ENCODE measurements at places on chromosomes 13 and 19.
A peak's percentile ranks its signal among the peaks of the same experiment; 100 is the strongest.

DNA sequence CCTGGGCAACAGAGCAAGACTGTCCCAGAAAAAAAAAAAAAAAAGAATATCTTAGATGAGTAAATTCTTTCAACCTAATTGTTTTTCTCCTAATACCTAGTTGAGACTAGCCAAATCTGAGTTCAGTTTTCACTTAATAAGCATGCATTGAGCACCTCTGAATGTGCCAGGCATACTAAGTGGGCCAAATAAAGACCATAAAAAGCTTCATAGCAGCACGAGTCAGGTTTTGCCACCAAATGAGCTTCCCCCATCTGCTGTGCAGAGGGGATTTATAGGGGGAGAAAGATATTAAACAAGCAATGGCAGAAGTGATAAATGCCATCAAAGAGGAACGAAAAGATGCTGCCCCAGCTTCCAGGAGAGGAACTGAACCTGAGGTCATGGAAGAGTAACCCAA lies 11.4 kb downstream of the THSD1 start:
- DNase-seq = no peak

GRCh38 chr19:32018014-32018413 lies 327.4 kb upstream of the ZNF507 start:
- no peak for DNase-seq

- DNase-seq = no peak
Observed at GRCh38 chr19:34243876-34244578, 10.3 kb upstream of the GARRE1 start.

- DNase-seq = no peak
Observed at GRCh38 chr13:45410466-45410865, 7.7 kb downstream of the SLC25A30 start.

GRCh38 chr19:33638167-33639034 lies 16.6 kb downstream of the CHST8 start:
- DNase-seq = no peak

- no peak for DNase-seq
Observed at GRCh38 chr19:1085676-1086442, 9.3 kb downstream of the POLR2E start.

DNA sequence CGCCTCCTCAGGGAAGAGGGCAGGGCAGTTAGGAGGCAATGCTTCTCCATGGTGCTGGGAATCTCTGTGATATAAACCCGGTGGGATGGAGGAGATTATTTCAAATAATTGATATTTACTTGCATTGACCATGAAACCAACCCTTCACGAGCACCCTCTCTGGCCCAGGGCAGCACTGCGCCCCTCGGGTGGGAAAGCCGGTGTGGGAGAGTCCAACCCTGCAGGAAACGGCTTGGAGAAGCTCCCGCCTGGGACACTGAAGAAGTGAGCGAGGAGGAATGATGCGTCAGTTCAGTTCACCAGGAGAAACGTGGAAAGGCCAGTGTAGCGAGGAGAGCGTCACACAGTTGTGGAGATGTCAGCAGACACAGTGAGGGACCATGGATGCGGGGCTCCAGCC lies 99.9 kb downstream of the COL4A2 start:
- DNase-seq = no peak

- no peak for DNase-seq
Observed at GRCh38 chr13:114229506-114229905, 5.2 kb upstream of the CDC16 start.

GRCh38 chr19:4910594-4911281 lies 1.4 kb downstream of the UHRF1 start:
- peak; percentile 23 for DNase-seq

DNA sequence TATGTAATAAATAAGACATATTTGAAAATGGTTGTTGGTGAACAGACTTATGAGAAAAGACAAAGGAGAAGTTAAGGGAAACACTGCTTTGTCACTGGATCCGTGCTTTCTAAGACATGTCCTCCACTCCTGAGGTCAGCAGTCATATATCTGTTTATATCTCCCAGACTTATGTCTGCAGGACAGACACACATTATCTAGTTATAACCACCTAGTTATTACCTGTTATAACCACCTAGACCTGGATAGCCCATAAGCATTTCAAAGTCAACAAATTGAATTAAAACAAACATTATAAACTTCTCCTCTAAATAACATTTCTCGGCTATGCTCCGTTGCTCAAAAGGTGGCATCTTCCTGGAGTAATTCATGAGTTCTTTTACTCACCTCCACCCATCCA lies 96.4 kb downstream of the SPRY2 start:
- DNase-seq = no peak

DNA sequence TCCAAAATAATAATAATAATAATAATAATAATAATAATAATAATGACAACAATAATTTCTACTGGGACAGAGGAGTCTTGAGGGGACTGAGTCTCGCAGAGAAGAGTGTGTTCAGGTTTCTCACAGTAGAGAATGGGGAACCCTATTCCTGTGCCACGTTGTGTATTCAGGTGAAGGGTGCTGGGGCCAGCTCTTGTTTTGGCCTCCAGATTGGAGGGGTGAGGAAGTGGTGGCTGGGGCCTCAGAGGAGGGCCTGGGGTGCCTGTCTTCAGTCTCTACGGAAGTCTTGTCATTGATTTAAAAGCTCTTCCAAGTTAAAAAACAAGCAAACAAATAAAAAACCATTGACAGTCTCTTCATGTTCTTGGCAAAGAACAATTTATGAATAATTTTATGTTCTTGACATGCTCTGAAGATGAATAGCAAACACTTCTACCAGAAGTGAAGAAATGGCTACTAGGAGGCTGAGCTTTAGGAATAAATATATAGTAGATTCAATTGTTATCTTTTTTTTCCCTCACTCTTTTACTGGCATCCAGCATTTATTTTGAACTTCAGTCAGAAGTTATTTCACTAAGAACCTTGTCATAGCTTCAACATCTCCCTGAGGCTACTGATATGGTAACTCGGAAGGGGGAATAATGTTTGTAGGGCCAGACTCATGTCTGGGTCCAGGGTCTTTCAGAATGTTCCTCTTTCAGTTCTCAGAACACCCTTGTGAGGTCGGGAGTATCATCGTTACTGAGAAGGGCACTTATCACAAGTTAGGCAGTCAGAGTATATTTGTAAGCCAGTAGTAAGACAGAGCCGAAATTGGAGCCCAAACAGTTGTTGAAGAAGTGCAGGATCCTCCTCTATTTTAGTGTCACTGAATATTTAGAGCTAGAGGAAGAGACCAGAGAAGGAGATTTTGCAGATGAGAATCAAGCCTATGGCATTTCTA lies 13.1 kb downstream of the LRCH1 start:
- no peak for DNase-seq

DNA sequence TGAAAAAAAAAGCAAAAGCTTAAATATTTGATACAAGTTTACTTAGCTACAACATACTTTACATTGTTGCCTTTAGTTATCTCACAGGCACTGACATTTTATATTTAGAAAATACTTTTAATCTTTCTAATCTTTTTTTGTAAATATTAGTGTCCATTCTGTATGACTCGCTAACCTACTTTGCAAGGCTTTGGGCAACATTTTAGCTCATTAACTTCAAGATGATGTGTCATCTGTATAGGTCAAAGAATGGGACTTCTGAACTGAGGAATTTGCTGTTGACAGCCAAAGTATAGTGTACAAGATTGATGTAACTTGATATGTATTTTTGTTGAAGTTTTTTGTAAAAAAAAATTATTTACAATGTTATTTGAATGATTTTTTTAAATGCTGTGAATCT lies 2.7 kb upstream of the C1QTNF9 start:
- DNase-seq = no peak

GRCh38 chr13:46571909-46572595 lies 19.1 kb downstream of the LRCH1 start:
- DNase-seq = no peak

DNA sequence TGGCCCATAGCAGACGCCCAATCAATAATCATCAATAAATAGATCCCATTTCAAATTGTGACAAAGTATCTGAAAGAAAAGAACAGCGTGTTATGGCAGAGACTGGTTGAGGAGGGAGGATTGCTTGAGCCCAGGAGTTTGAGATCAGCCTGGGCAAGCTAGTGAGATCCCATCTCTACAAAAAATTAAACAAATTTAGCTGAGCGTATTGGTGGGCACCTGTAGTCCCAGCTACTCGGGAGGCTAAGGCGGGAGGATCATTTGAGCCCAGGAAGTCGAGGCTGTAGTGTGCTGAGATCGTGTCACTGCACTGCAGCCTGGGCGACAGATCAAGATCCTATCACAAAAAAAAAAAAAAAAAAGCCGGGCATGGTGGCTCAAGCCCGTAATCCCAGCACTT lies 6.4 kb upstream of the GNA11 start:
- DNase-seq = no peak

DNA sequence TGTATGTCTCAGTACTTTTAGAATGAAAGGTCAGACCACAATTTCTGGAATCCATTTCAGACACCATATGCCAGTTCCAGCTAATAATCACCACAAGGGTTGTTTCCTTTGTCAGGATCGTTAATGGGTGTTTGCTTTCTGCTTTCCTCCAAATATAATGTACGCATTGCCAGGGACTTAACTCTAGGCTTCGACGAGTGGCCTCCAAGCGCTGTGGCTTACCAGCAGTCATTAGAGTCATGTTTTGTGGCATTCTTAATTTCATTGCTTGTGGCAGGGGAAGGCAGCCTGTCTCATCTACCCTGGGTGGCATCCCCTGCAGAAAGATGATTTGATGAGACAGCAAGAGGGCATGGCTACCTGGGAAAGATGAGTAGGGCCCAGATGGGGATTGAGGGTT lies 22.5 kb downstream of the SAFB start:
- no peak for DNase-seq

- no peak for DNase-seq
Observed at GRCh38 chr13:98915981-98916380, 61.9 kb downstream of the DOCK9 start.

GRCh38 chr19:18780081-18780480 lies 11.0 kb downstream of the COMP start:
- DNase-seq = no peak

DNA sequence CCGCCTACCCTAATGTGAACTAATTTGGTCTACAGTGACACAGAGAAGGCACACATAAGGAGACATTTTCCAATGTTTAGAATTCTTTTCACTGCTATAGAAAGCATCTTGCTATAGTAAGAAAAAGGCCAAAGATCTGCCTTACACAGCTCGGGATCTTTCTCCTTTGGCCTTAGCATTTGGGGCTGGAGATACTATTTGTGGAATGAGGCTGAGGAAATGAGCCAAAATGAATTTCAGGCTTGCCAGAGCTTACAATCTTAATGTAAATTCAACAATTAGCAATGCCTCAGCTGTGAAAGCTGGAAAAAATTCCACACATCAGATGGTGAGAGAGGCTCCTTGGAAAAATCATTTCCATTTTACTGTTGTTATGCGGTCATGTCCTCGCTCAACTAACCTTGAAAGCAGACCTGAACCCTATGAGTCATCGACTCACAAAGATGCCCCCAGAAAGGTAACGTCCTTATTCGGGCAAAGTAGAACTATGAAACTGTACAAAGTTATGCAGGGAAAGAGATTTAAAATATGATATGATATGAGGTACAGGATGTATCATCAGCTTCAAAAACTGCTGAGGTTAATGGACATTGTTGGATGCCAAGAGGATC lies 324.5 kb upstream of the NBEA start:
- DNase-seq = no peak

DNA sequence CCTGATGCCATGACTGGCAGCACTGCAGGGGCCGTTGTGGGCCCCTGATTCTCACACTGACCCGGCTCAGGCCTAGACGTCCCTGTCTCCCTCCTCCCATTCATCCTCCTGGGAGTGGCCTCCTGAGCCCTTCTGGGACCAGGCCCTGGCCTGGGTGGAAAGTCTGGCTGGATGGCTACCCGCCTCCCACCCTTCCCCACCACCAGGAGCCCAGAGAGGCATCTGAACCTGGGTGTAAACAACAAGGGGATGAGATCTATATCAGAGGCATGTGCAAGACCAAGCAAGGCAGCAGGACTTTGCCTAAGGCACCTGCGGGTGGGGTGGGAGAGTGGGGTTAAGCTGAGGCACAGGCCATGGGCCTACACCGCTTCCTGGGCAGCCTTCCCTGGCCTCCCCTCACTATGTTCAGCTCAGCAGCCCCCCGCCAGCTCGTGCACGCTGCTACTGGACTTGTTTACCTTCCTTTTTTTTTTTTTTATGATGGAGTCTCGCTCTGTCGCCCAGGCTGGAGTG lies 22.0 kb upstream of the ASPDH start:
- DNase-seq = no peak

- no peak for DNase-seq
Observed at GRCh38 chr19:43332058-43332922, 21.2 kb upstream of the CD177 start.

GRCh38 chr19:13064092-13064489 lies 38.6 kb downstream of the LYL1 start:
- no peak for DNase-seq

DNA sequence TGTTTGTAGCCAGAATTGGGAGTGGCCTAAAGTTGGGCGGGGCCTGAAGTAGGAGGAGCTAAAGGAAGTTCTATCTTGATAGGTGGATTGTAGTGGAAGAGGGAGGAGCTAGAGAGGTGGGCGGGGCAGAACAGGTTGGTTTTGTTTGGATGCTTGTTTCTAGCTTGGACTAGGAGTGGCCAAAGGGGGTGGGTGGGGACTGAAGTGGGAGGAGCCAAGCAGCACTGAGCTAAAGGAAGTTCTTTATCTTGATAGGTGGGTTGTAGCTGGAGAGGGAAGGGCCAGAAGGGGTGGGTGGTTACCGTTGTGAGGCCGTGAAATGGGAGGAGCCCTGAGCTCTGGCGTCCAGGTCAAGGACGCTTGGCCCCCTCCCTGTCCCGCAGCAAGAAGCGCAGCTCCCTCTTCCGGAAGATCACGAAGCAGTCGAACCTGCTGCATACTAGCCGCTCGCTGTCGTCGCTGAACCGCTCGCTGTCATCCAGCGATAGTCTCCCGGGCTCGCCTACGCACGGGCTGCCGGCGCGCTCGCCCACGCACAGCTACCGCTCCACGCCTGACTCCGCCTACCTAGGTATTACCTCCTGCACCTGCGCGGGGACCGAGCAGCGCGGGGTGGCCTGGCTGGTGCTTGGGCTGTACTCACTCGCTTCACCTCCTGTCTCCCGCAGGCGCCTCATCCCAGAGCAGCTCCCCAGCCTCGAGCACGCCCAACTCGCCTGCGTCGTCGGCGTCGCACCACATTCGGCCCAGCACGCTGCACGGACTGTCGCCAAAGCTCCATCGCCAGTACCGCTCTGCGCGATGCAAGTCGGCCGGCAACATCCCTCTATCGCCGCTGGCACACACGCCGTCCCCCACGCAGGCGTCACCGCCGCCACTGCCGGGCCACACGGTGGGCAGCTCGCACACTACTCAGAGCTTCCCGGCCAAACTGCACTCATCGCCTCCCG lies 8.0 kb downstream of the DNASE2 start:
- DNase-seq = peak; percentile 57
